ENCODE measurements at places on chromosomes 12 and 14. TPM values are rescaled to one million over a fixed set of nuclear protein-coding genes. Genes with fewer than 3 reads are reported as not detected.

DNA sequence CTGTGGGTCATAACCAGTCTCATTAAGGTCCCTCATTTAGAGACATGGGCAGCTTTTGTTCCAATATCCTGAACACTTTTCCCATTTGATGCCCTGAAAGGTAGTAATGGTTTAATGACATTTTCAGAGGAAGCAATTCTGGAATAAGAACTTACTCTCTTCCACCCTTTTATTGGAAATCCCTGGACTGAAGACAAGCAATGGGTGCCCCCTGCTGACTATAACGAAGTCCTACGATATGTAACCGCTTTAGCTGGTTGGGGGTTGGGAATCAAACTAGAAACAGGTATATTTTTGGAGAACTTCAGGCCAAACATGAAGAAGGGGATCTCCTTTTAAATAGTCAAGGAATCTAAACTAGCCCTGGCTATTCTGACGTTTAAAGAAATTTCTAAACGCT is 20.5 kb downstream of the SARNP start:
- no peaks in the 10 kb centered on the region for H3K4me1 ChIP-seq
- H3K36me3 ChIP-seq = peaks cover 34% of the 10 kb centered on the region
- no peak overlapping the region for H3K4me3 ChIP-seq
- H3K27me3 ChIP-seq = no peaks in the 10 kb centered on the region
- peak; percentile 56 for DNase-seq

DNA sequence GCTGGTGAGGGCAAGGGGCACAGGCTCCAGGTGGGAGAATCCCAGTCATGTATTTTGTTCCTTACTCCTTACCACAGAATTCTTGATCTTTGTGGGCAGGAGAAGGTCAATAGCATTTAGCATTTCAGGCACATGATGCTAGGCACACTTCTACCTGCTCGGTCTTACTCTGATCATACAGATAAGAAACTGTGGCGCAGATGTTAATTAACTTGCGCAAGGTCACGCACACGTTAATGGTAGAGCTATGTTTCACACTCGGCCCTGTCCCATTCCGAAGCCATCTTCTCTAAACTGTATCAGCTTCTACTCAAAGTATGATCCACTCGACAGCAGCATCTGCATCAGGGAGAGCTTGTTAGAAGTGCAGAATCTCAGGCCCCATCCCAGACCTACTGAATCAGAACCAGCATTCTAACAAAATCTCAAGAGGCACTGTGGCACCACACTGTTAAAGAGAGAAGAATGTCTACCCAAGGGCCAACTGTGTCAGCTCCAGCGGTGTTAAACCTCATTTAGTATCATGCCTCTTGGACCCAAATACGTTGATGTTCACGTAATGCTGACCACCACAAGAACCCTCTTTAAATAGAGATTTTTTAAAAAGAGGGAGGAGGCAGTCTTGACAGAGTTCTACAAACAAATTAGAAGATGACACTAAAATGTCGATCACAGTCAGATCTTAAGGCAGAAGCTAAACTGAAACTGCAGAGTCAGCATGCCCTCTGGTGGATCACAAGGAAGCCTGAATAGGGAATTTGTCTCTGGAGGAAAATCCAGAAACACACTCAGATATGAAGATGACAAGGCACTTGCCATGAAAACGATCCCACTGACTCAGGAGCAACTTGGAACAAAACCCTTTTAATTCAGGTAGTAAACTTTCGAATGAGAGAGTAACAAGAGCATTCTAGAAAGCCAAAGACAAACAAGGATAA is 7.3 kb downstream of the STXBP6 start:
- DNase-seq = peak; percentile 68
- no peaks in the 10 kb centered on the region for H3K27me3 ChIP-seq
- H3K36me3 ChIP-seq = no peaks in the 10 kb centered on the region
- no peak overlapping the region for H3K4me3 ChIP-seq

GRCh38 chr12:121916719-121917118 is 1.7 kb upstream of the CFAP251 start:
- H3K4me1 ChIP-seq = peaks cover 9% of the 10 kb centered on the region
- no peaks in the 10 kb centered on the region for H3K27me3 ChIP-seq
- DNase-seq = peak; percentile 67
- peaks cover 34% of the 10 kb centered on the region for H3K36me3 ChIP-seq
- H3K4me3 ChIP-seq = no peak overlapping the region

DNA sequence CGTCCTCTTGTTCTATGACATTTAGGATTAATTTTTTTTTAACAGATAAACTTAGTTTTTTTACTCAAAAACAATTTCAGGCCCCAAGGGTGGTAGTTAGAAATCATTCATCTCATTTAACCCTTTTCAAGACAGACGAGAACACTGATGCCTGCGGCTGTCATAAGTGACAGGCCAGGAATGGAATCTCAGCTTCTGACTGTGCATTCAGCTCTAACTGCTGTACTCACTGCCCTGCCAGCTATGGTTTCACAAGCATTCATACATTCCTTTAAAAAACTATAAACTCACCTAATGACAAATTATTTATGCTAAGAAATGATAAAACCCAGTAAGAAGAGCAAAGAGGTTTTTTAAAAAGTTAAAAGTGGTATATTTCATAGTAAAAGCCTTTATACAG is 8.8 kb downstream of the DENND5B start:
- no peaks in the 10 kb centered on the region for H3K36me3 ChIP-seq
- no peak overlapping the region for H3K27ac ChIP-seq
- H3K27me3 ChIP-seq = no peaks in the 10 kb centered on the region
- peak; percentile 77 for DNase-seq

DNA sequence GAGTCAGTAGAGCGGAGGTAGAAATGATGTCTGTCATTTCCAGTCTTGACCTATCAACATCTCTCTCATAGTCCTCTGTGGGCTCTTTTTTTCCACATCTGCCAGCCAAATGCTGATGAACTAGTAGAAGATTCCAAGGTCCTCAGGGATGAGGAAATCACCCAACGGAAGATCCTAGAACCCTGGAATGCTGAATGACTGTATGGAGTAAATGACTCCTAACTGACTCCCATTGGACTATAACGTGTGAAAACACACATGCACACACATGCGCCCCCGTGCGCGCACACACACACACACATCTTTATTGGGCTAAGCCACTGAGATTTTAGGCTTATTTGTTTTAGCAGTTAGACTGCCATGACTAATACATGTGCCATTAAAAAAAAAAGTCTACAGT is 159.2 kb downstream of the MYRFL start:
- H3K27me3 ChIP-seq = no peaks in the 10 kb centered on the region
- no peak overlapping the region for H3K27ac ChIP-seq
- no peak overlapping the region for H3K4me3 ChIP-seq
- peaks cover 7% of the 10 kb centered on the region for H3K4me1 ChIP-seq

DNA sequence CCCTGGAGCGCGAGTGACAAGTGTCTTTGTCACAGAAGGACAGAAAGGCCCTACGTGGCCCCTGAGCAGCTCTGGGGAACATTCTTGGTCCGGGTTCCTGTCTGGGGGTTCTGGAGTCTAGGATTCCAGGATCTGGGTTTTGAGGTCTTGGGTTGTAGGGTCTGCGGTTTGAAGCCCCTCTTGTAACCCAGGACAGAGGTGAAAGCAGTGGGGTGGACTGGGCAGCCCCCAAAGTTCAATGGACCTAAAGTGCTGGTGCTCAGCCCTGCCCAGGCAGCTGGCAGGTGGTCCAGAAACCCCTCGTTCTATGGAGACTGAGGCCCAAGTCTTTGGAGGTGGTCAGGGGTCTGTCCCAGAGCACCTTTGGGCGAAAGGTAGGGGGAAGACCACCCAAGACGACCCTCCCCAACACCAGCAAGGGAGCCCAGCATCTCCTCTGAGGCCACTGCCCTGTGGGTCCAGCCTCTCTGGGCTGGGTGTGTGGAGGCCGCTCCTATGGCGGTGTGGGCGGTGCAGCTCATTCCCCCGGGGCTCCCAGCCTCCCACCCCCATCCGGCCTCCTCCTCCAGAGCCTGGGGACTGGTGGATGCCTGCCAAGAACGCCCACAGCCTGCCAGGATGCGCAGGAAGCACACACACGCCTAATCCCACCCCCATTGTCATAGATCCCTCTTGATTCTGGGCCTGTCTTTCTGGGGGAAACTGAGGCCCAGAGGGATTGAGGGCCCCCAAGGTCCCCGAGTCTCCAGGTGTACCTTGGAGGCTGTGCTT is 30.2 kb upstream of the ANKRD9 start:
- no peaks in the 10 kb centered on the region for H3K36me3 ChIP-seq
- no peak overlapping the region for H3K27ac ChIP-seq
- peaks cover 8% of the 10 kb centered on the region for H3K27me3 ChIP-seq
- peak; percentile 58 for DNase-seq
- no peak overlapping the region for H3K4me3 ChIP-seq

GRCh38 chr12:120892265-120892664 is 11.9 kb downstream of the SPPL3 start:
- DNase-seq = no peak
- H3K4me1 ChIP-seq = no peaks in the 10 kb centered on the region
- H3K27ac ChIP-seq = no peak overlapping the region
- no peaks in the 10 kb centered on the region for H3K27me3 ChIP-seq

- DNase-seq = no peak
- peaks cover 56% of the 10 kb centered on the region for H3K36me3 ChIP-seq
- no peaks in the 10 kb centered on the region for H3K27me3 ChIP-seq
- H3K27ac ChIP-seq = no peak overlapping the region
Measured at GRCh38 chr12:118033323-118033722, 16.8 kb downstream of the RFC5 start.

GRCh38 chr14:21385188-21385904 is 1.5 kb upstream of the SUPT16H start:
- no peak overlapping the region for H3K27ac ChIP-seq
- DNase-seq = no peak

DNA sequence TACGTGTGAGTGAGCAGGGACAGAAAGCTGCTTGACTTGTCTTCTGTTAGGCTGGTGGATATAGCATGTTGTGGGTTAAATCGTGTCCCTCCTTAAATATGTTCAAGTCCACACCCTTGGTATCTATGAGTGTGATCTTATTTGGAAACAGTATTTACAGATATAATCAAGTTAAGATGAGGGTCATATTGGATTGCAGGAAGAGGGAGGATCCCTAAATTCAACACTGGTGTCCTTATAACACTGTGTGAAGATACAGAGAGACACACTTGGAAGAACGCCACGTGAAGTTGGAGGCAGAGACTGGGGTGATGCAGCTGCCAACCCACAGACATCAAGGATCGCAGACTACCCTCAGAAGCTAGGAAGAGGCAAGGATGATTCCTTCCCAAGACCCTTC is 275.2 kb upstream of the SSTR1 start:
- no peak overlapping the region for H3K27ac ChIP-seq
- no peaks in the 10 kb centered on the region for H3K27me3 ChIP-seq
- no peaks in the 10 kb centered on the region for H3K4me1 ChIP-seq
- no peak for DNase-seq
- H3K4me3 ChIP-seq = no peak overlapping the region

A2M gene
- 0.56 TPM for total RNA-seq

GRCh38 chr12:64678248-64678647 is 68.0 kb downstream of the RASSF3 start:
- H3K27ac ChIP-seq = no peak overlapping the region
- DNase-seq = no peak
- H3K4me3 ChIP-seq = no peak overlapping the region

- peaks cover 26% of the 10 kb centered on the region for H3K36me3 ChIP-seq
- no peak overlapping the region for H3K27ac ChIP-seq
- DNase-seq = no peak
- H3K27me3 ChIP-seq = no peaks in the 10 kb centered on the region
- no peaks in the 10 kb centered on the region for H3K4me1 ChIP-seq
- H3K4me3 ChIP-seq = no peak overlapping the region
Measured at GRCh38 chr14:81200054-81200453, 20.7 kb downstream of the GTF2A1 start.

GRCh38 chr12:53218551-53219291 is 11.7 kb upstream of the ITGB7 start:
- no peaks in the 10 kb centered on the region for H3K27me3 ChIP-seq
- H3K27ac ChIP-seq = peak overlapping the region; percentile 67
- no peak for DNase-seq
- peaks cover 14% of the 10 kb centered on the region for H3K36me3 ChIP-seq
- H3K4me3 ChIP-seq = peak overlapping the region; percentile 53

- H3K4me1 ChIP-seq = no peaks in the 10 kb centered on the region
- H3K36me3 ChIP-seq = no peaks in the 10 kb centered on the region
- peaks cover 33% of the 10 kb centered on the region for H3K27me3 ChIP-seq
Measured at GRCh38 chr14:101556566-101557320, 4.6 kb upstream of the DIO3 start.

DNA sequence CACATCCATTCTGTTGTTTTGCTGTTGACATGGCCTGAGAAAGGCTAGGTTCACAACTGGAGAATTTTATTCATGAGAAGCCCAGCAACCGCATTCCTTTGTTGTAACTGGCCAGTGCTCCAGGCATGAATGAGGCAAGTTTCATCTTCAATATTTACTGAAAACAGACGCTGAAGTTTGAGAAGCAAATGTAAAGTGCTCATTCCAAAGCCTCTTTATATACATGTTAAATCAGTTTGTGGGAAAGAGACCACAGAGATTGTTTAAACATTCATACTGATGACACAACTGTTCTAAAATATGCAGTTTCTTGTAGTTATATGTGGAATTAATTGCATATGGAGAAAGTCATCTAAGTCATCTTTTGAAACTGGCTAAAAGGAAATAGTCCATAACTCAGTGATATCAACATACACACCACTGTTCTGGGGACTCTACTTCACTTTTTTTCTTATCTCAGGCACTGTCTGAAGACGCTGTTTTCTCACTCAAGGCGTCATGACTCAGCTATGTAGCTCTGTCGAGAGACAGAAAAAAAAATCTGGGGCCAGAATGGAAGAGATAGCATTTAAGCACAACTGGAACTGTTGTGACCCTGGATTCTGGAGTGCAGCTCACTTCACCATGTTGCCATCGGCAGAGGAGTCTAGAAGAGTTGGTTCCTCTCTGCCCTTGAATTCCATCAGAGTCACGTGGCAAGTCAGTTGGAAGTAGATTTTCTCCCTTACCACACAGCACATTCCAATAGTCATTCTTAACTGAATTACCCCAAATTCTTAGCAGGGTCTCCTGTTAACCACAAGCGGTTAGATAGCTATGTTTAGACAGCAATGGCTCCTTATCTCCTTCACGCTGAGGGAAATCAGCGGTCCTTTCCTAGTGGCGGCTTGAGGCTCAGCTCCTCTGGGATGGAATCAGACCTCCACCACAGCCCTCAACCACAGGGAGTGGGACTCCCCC is 258.4 kb upstream of the HMGA2 start:
- peaks cover 25% of the 10 kb centered on the region for H3K4me1 ChIP-seq
- peak; percentile 99 for DNase-seq
- H3K36me3 ChIP-seq = no peaks in the 10 kb centered on the region
- no peaks in the 10 kb centered on the region for H3K27me3 ChIP-seq
- H3K27ac ChIP-seq = peak overlapping the region; percentile 98

- H3K4me3 ChIP-seq = no peak overlapping the region
- no peaks in the 10 kb centered on the region for H3K27me3 ChIP-seq
- no peak overlapping the region for H3K27ac ChIP-seq
- DNase-seq = no peak
- H3K4me1 ChIP-seq = no peaks in the 10 kb centered on the region
Measured at GRCh38 chr12:60947533-60947932, 1312.7 kb upstream of the USP15 start.

PRKCH gene
- 2.3 TPM for total RNA-seq
